ENCODE measurements at places on chromosomes 3 and 15.

- DNase-seq = no peak
Observed at GRCh38 chr3:41075975-41076374, 123.3 kb upstream of the CTNNB1 start.

DNA sequence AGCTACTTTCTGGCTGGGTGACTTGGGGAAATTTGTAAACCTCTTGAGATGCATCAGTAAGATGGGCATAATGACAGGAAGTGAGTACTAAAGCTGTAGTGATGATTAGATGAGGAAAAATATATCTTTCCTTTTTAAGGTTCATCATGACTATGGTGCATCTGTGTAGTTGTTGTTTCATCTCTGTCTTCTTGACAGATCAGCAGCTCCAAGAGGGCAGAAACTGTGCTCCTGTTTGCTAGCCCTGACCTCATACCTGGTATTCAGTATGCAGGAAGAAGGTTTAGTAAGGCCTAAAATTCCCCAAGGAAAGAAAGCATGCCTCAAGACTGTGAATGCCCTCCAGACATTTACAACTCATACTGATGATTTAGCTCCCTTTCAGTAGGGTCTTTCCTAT, 82.5 kb upstream of the PSMD6 start:
- no peak for DNase-seq

DNA sequence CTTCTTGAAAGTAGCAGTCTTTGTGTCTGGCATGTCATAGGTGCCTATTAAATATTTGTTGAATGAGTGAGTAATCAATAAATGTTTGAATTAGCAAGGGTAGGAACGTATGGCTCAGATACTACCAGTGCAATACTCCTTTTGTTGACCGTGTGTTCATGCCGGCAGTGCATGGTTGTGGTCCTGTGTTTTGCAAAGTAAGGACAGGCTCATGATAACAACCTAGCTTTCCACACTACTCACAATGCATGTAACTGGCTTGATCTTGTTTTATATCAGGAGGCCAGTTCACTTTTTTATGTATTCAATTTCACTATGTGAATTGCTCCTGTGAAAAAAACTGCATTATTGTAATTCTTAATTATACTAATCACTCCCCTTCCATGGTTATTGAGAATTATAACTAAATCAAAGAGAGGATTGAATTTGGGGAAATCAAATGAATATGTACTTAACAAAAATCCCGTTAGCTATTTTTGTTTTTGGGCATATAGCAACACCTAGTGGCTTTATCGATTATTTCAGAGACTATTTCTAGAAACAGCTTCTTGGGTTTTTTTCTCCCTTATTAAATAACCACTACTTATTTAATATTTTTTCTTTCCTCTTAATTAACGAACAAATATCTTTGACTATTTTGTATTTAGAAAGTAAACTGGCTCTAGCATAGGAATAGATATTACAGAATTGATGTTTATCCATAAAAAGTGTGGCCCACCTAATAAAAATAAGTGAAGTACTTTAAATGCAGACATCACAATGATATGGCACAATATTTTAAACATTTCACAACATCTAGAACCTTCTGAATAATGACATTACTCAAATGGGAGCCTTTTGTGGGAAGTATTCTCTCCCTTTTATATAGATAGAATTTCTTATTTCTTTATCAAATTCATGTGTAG, 218.5 kb downstream of the BBX start:
- DNase-seq = no peak

- no peak for DNase-seq
Observed at GRCh38 chr3:56775838-56776555, 25.8 kb downstream of the ARHGEF3 start.

DNA sequence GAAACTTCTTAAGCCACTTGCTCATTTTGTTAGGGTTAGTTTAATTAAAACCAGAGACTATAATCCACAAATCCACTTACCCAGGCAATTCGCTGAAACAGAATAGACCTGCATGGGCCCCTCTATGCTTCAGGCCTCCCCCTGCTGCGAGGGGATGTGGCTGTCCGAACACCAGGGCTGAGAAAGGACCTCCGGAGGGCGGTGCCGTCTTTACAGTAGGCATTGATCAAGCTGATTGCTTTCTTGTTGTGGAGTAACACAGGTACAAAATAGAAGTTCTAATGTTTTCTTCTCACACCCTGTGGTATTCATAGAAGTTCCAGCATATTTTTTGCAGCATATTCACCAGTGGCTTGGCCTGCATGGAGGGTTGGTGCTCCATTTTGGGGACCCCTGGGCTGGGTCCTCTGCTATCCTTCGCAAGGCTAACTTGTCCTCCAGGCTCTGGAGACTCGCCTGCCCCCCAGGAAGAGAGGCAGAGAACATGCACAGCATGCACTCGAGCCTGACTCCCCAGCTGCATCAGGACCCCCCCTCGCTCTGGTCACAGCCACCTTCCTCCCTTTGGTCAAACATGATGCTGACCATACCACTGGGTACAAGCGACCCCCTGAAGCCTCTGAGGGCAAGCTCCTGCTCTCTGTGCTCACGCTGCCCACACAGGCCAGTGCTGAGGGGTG, 55.3 kb downstream of the TPRA1 start:
- DNase-seq = no peak

GRCh38 chr15:72034859-72035650, 82.9 kb downstream of the MYO9A start:
- no peak for DNase-seq

- DNase-seq = no peak
Observed at GRCh38 chr15:66004618-66005262, 135.4 kb downstream of the RAB11A start.

GRCh38 chr3:188294113-188294512, 140.2 kb downstream of the LPP start:
- DNase-seq = no peak

Measured in stimulated activated CD4-positive, alpha-beta T cell treated with anti-CD3 and anti-CD28 coated beads, Interleukin-4, amount 100 ng/mL, for 4 hours (primary cell).